Omental fat pad (tissue), 4 donors: ENCODE measurements at places on chromosomes 6 and 20.

DNA sequence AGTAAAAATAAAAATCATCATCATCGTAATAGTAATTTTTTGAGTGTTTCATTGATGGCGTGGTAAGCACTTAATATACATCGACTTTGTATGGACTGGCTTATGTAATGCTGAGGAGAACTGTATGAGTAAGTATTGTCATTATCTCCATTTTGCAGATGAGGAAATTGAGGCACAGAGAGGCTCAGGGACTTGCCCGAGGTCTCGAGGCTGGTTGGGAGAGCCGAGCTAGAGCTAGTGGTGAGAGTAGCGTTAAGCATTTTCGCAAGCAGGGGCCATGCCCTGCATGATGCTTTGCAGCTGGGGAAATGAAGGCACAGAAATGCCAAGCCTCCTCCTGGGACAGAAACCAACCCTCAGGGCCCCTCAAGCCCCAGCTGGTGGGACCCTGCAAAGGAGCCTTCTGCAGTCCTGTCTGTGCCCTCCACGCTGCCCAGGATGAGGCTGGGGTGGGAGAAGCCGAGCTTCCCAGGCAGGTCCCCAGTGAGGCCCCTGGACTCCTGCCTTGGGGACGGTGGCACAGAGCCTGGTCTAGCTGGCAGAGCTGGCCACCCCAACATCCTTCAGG, 31.1 kb upstream of the STX16 start:
- no peak for DNase-seq

GRCh38 chr6:121670511-121670910, 235.1 kb downstream of the GJA1 start:
- no peak for DNase-seq

DNA sequence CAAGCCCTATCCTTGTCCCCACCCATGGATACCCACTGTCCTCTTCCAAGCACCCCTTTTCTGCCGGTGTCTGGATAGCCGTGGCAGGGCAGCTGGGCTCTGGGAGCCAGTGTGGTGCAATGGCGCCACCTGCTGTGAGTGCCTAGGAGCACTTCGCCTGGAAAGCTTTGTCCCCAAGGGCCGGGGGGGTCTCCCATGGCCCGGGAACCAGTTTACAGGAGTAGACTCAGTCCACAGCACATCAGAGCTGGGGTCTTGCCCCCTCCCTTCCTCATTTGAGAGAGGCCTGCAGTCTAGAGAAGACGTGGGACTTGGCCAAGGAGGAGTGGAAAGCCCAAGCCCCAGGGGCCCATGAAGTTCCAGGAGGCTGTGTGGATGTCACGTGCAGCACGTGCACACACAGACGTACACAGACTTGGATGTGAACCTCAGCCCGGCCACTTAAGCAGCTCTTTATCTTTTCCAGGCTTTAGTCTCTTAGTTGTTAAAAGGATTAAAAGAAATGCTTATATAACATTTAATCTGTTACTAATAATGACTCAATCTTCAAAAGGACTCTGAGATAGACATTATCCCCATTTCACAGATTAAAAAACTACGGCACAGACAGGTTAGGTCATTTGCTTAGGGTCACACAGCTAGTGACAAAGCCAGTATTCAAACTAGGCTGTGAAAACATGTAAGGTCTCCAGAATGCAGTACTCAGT, 40.9 kb upstream of the CDH22 start:
- peak; percentile 46 for DNase-seq

- no peak for DNase-seq
Measured at GRCh38 chr6:165186441-165187205, 122.8 kb downstream of the C6orf118 start.

- no peak for DNase-seq
Measured at GRCh38 chr20:7090811-7091210, 323.3 kb downstream of the BMP2 start.

DNA sequence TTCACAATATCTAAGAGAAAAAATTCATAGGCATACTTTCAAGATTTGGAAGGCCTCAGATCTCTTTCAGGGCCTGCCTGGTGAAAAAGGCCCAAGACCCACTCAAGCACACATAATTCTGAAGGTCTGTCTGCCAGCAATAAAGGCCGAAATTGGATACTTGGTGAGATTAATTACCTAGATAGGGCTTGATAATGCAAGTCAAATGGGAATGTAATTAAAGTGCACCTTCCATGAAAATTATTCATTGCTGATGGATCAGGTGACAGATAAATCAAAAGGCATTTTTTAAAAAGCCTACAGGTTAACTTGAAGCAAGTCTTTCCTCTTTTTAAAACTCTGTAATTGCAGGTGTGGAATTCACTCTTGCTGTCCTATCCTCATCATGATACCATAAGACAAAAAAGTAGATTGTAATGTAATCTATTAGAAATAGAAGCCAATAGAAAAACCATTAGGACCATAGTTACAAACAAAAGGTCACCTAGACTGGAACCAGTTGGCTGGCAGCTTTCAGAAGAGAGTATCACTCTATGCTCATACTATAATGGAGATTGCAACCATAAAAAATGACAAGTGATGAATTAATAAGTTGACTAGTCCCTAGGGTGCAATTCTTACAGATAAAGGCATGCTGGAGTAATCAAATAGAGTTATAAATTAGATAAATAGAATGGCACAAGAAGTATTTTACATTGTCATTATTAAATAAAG, 77.3 kb downstream of the EPHA7 start:
- DNase-seq: no peak

DNA sequence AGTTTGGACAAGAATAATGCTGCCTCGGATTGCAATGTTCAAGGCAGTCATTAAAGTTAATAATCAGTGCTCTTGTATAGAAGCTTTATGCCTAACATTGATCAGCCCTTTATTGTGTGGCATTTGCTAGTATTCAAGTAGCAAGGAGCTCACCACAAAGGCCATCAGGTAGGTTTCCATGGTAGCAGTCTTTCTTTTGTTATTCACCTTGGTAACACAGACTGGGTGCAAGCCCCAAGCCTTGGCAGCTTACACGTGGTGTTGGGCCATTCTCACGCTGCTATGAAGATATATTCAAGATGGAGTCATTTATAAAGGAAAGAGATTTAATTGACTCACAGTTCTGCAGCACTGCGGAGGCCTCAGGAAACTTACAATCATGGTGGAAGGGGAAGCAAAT, 149.3 kb downstream of the ADAT2 start:
- no peak for DNase-seq

GRCh38 chr6:33799454-33800113, 4.2 kb downstream of the MLN start:
- DNase-seq: no peak

DNA sequence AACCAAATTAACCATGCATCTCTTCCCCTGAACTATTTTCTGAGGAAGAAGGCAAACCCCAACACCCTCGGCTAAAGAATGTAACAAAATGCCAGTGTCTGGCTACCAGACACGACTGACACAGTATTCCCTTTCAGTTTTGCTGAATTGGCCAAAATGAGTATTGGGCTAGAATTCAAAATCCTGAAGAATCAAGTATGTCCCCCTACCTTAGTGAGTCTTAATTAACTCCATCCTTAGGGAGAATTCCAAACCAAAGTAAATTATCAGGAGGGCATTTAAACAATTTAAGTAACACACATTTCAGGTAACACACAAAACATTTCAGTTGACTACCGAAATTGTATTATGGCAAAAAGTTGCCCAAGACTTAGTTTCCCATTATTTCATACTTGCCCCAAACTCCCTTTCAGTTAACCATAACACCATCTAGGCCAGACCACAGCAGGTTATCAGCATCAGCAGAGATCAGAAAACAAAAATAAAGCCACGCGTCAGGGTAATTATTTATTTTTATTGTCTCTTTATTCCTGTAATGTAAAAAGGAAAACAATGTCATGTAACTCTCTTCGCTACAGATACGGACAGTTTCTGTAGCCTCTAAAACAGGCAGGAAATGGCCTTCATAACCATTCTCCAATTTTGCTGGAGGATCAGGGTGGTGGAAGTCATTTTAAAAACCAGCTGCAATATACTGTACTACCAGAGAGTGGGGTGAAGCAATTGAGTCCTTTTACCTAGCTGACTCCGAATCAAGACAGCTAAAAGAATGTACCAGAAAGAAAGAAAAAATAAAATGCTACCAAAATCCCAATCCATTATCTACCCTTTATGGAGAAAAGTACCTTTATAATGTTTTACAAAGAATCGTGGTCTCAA, 1.9 kb downstream of the SNX5 start:
- no peak for DNase-seq

DNA sequence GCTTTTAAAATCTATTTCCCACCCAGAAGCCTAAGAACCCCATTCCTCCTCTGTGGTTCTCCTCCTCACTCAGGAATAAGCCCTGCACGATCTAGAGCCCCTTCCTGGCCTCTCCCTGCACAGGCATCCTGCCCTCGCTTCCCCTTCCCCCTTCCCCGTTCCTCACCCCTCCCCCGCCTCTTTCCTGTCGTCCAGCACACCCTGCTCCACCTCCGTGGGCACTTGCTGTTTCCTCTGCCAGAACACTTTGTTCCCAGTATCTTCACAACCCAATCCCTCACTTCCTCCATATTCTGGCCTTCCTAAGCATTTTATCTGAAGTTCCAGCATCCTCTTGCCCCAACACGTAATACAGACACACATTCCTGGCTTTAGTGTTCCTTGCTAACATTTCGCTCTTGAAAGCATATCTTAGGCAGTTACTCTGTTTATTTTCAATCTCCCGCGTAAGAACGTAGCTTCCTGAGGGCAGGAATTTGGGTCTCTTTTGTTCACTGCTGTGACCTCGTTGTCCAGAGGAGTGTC, 20.2 kb upstream of the SLC22A2 start:
- DNase-seq: no peak

DNA sequence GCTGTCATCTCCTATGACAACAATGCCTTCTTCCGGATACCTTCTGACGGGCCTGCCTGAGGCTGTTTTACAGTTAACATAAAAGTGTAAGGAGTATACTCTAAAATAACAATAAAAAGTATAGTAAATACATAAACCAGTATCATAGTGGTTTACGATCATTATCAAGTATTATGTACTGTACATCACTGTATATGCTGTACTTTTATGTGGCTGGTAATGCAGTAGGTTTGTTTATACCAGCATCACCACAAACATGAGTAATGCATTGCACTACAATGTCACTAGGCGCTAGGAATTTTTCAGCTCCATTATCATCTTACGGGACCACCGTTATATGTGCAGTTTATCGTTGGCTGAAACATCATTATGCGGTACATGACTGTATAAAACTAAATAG, 76.5 kb downstream of the VEGFA start:
- no peak for DNase-seq

- no peak for DNase-seq
Measured at GRCh38 chr6:162336359-162336758, 391.2 kb downstream of the PRKN start.

- no peak for DNase-seq
Measured at GRCh38 chr6:29941016-29941415, 1.3 kb upstream of the HLA-A start.

DNA sequence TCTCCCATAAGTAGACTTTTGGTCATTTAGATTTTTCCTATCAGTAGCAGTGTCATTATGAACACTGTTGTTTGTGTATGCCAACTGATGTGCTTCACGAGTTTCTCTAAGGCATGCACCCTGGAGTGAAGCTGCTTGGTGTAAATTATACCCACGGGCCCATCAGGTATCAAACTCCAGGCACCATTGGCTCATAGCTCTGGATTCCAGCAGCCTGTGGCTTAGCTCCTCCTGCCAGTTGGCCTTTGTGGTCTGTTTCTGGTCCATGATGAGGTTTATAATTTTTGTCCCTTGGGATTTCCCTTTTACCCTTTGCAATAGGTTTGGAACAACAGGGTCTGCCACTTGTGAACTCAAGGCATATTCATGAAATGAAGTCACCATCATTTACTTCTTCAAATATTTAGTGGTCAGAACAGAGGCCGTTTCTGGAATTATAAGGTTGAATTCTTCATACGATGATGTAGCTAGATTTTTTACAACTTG, 350.5 kb downstream of the PRL start:
- DNase-seq: no peak

DNA sequence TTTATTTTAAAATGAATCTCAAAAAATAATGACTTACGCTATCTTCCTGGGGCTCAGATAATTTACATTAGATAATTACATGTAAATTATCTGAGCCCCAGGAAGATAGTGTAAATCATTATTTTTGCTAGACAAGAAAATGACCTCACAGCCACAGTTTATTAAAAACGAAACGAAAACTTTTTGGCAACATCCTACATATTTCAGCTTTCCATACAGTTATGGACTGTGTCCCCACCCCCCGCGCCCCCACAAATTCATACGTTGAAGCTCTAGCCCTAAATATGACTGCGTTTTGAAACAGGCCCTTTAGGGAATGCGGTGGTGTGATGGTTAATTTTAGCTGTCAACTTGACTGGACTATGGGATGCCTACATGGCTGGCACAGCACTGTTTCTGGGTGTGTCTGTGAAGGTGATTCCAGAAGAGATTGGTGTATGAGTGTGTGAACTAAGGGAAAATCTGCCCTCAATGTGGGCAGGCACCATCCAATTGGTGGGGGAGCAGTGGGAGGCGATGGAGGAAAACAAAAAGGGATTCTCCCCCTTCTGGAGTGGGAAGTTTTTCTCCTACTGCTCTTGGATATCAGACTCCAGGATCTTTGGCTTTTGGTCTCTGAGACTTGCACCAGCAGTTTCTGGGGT, 52.6 kb downstream of the TRPC4AP start:
- no peak for DNase-seq

- DNase-seq: no peak
Measured at GRCh38 chr20:1274485-1275311, 8.6 kb downstream of the SNPH start.

DNA sequence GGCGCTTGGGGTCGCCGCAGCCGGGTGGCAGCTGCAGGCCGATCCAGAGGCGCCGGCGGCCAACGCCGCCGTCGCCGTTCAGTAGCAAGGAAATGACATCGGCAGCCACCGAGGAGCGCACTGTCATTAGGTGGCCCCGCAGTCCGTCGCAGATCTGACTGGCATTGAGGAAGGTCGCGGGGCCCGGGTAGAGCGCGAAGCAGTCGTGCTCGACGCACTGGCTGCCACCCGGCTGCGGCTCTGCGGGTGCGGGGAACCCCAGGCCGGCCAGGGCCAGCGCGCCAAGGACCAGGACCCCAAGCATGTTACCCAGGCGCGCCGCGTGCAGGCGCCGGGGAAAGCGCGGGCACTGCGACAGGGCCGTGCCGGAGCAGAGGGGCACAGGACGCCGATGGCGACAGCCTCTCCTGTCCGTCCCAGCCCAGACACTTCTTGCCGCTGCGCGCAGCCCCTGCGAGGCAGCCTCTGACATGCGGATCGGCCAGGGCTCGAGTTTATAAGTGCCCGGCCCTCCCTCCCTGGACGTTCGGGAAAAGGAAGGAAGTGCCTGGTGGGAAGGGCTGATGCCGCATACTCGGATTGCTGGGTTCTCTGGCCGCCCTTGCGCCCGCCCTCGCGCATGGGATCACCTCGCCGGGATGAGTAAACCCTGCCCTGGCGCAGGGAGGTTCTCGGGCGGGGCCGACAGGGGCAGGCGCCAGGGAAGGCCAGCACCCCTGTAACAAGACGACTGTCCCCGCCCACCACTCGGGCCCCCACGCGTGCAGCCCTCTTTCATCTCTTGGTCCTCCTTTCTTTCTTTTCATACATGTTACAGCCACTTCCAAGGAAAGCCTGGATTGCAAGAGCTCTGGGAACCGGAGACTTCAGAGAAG, at the start of gene THBD:
THBD (minus strand) TSS at position 472 of the 875 bp plus-strand sequence; CDS start at position 304, 168 bp downstream.
- DNase-seq: peak; percentile 70
